ENCODE measurements at places on chromosomes 1 and 21. TPM values are rescaled to one million over a fixed set of nuclear protein-coding genes. Genes with fewer than 3 reads are reported as not detected.

DNA sequence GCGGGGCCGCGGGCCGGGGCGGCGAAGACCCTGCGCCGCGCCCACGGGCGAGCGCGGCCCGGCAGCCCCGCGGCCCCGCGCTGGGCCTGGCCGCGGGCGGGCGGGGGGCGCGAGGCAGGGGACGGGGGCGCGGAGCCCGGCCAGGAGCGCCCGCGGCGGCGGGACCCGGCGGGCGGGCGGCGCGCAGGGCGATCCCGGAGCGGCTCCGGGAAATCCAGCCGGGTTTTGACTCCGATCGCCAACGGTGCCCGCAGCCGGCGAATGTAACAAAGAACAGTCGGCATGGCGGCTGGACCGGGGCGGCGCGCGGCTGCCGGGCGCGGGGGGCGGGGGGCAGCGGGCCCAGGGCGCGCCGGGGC is 334 bp downstream of the PRDM15 start:
- peak; percentile 20 for DNase-seq

DNA sequence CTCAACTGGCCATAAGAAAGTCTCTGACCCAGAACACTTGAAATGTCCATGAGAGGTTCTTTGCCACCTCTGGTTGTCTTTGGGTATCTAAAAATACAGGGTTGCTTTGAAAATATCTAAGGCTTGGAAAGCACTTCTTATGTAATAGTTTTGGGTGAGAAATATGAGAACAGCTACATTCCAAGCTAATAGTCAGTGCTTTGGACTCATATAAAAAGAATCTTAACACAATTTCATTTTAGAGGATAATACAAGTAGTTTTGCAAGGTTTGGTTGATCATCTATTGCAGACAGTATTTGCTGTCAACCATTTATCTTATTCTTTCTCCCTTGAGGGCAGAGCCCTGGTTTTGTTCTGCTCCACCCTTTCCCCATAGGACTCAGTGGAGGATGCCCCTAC is 207.5 kb downstream of the KCNK2 start:
- DNase-seq, result no peak

- DNase-seq, result no peak
These were observed 31.2 kb upstream of the ENSA start for GRCh38 chr1:150660584-150660983.

DNA sequence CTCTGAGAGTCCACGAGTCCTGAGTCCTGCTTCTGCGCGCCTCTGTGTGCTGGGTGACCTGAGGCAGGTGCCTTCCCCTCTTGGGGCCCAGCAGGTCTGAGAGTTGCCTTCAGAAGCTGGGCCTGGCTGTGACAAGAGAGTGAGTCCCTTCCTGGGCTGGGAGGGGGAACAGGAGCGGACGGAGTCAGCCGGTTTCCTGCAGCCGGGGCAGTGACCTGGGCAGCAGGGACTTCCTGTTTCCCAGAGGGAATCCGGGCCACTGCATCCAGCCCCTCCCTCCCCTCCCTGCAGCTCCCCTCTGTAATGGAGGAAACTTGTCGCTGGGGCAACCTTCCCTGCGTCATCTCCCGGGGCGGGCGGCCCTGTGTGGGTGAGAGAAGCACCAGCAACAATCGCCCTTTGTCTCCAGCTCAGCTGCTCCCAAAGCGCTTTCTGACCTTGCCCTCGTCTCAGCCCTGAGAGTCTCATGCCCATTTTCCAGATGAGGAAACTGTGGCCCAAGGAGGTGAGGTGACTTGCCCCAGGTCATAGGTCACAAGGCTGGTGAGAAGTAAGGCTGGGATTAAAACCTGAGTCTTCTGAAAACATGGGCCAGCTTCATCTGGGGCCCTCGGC is 61.1 kb downstream of the SDC3 start:
- no peak for DNase-seq

GRCh38 chr1:30323841-30324240 is 399.5 kb downstream of the MATN1 start:
- no peak for DNase-seq

- peak; percentile 17 for DNase-seq
These were observed 19.5 kb downstream of the PDE9A start for GRCh38 chr21:42672699-42673458.

- peak; percentile 23 for DNase-seq
These were observed 604.7 kb downstream of the PTPRC start for GRCh38 chr1:199243423-199244061.

- peak; percentile 33 for DNase-seq
These were observed 5.3 kb downstream of the PLXNA2 start for GRCh38 chr1:208238710-208239472.

GRCh38 chr1:114509596-114510273 is 1.3 kb downstream of the TRIM33 start:
- no peak for DNase-seq

DNA sequence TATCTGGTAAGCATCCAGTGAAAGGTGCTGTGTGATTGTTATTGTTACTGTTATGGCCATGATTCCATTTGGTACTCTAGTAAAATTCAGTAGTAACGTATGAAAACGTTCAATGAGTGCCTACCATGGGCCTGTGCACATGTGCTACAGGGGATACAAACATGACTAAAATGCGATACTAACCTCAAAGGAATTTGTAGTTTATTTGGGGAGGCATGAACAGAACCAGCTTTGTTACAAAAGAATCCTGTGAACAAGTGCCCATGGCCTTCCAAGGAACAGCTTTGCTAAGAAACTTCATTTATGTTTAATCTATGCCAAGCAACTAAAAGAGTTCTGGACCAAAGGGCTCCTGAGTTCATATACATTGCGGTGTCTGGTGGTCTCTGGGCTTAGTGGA is 28.7 kb downstream of the PTGFR start:
- DNase-seq, result no peak

- DNase-seq, result no peak
These were observed 47.0 kb upstream of the POU2F1 start for GRCh38 chr1:167173516-167174184.

DNA sequence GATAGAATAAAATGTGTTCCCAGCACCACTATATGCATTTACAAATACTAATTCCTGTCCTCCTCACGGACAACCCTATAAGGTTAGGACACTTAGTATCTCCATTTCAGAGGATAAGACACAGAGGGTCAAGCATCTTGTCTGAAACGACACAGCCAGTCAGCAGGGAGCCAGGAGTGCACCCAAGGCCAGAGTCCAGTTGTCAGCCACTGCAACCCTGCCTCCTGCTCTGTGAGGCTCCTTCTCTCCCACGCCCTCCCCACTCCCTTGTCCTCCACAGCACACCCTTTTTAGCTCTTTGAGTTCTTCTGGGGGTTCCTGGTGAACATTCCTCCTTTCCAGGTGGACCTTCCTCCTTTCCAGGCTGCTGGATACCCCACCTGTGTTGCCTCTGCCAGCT is 119.0 kb upstream of the TNR start:
- no peak for DNase-seq

DNA sequence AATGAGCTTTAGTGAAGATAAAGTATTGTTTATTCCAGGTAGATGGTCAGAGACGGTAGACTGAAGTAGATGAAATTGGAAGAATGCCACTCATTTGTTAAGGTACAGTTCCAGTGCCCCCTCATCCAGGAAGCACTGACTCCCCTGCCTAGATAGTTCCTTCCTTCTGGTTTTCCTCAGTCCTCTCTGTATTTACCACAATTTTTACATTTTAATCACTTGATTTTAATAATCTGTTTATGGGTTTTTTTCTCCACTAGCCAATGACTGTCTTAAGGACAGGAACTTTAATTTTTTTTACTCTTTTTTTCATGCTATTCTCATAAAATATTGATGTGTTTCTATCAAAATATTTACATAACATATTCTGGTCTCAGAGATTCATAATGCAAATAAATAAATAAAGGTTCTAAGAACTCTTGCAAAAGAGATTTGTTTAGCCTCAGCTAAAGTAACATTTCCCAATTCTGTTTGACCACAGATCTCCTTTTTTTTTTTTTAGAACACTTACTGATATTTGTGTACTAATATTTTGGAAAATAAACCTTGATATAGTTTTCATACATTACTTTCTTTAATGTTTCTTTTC is 651.6 kb downstream of the PLPP3 start:
- DNase-seq, result no peak

DNA sequence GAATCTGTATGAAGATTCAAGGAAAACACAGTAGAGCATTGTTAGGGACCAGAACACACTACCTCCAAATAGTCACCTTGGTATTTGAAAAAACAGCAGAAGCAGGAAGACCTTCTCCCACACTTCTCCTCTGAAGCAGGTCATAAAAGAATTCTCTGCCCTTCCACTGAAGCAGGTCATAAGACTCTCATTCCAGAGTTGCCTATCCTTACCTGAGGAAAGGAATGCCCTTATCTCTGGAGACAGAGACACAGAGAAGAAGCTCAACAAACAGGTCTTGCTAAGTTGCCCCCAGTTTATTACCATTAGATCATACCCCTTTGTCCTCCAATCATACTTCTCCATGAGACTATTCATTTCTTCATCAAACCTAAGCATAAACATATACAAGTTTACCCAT is 225.8 kb upstream of the TNR start:
- no peak for DNase-seq

DNA sequence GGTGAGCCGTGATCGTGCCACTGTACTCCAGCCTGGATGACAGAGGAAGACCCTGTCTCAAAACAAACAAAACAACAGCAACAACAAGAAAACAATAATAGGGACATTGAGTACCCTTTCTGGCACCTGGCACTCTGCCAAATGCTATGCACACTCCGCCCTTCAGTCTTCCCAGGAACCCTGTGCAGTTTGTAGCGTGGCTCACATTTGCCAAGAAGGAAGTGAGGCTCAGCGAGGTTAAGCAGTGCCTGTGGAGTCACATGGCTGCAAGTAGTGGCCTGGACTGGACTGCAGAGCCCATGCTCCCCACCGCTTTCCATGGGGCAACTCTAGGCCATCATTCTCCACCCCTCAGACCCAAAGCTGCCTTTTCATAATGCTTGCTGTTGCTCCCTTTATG is 5.3 kb upstream of the EVA1B start:
- DNase-seq, result no peak

- DNase-seq, result no peak
These were observed 23.1 kb upstream of the CTPS1 start for GRCh38 chr1:40956407-40956806.

The WDTC1 gene
- 11.6 TPM for total RNA-seq

The RPE65 gene
- total RNA-seq, result not detected

The PCSK9 gene
- not detected for total RNA-seq
